ENCODE measurements at places on chromosomes 2 and 18.

- no peak for DNase-seq
Observed at GRCh38 chr2:162164802-162165201, 12.8 kb upstream of the GCG start.

DNA sequence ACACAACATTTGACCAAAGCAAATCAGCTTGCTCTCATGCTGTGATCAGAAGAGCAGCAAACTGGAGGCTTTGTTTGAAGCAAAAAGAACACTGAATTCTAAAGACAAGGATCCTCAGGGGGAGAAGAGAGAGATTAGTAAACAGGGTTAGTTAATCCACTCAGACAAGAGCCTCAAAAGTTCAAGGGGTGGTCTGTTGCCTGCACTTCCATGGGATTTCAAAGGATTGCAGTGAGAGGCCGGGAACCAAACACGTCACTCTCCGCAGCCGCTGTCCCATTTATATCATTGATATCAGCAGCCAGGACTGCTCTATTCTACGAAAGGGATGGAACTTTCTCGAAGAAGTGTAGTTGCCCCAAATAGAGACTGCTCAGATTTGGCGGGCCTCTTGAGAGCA is 97.8 kb upstream of the SP3 start:
- DNase-seq, result no peak

DNA sequence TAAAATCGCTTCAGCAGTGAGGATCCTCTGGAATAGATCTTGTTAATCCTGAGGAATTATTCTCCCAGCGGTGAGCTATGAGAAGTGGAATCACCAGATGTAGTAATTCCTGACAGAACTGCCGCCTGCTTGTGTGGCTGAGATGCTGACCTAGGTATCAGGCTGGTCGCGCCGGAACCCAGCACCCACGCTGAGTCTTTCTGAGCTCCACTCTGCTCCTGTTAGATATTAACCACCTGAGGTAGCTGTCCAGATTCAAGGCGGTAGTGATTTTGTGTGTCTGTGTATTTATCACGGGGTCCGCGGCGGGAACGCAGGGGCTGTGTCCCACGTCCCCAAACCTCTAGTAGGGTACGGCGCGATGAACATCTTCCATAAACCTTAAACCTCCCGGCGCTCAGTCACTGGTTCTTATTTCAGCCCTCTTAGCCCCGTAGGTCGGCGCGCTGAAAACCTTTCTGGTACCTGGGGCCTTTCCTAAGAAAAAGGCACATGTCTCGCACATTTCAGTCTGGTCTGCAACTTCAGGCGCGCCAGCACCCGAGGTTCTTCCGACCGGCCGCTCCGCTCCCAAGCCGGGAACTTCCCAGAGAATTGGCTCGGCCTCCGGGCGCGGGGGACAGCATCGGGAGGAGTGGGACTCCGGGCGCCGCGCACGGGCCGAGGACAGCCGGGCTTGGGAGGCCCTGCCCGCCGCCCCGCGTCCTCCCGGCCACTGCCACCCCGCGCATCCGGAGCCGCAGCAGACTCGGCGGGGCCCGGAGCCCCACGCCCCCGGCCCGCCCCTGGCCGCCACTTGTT is 542 bp upstream of the CNNM3 start:
- no peak for DNase-seq

DNA sequence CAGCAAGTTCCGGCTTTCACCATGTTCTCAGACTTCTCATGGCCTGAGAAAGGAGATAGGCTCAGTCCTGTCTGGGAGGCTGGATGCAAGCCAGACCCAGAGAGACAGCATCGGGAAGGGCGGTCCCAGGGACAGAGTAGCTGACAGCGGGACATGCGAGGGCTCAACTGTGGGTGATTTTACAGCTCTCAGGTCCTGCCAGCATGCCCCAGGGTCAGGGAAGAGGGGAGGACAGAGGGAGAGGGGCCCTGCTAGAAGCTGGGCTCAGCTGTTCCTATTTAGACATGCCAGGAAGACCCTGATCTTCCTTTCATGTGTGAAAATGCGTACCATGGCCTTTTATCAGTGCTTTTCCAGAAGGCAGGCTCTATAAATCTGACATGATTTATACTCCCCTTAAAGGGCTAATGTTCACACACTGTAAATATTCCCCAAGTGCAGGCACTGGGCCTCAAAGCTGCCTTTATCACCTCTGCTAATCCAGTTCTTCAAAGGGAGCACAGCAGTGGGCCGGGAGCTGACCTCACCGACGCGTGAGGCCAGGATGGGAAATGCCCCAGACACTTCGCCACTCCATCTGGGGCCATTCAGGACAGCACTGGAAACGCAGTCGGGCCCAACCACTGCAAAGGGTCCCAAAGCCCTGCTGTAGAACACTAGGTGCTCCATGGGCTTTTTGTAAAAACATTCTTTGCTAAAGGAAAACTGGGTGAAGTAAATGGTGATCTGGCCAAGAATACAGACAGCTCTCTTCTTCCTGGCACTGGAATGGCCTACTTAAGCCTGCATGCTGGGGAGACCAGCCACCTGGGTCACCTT is 96.1 kb upstream of the LMAN1 start:
- DNase-seq, result no peak

- DNase-seq, result no peak
Observed at GRCh38 chr2:238022594-238023157, 38.1 kb upstream of the SCLY start.

DNA sequence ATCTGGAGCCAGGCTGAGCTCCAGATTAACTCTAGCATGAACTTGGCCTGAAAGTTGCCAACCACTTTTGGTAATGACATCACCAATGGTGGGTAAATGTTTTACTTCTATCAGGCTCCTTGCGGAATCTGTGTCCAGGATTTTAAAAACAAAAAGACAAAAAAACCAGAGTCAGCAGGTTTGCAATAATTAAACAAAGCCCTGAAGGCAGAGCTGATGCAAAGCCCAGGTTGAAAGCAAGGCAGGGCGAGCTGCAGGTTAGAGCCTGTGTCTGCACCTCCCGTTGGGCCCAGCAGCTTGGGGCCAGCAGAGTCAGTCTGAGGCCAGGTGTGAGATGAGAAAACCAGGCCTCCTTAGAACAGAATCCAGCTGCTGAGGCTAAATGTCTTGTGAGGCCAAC is 29.1 kb upstream of the ALK start:
- no peak for DNase-seq

GRCh38 chr2:113723411-113723810 is 33.0 kb downstream of the SLC35F5 start:
- no peak for DNase-seq

All from globus pallidus (tissue), 1 donor.